ENCODE measurements at places on chromosomes 7 and 10.
A peak's percentile ranks its signal among the peaks of the same experiment; 100 is the strongest.

GRCh38 chr10:49176310-49177268 lies 11.6 kb downstream of the TMEM273 start:
- no peak for DNase-seq

GRCh38 chr7:71485586-71485985 lies 353.6 kb downstream of the GALNT17 start:
- no peak for DNase-seq

GRCh38 chr7:134353411-134353810 lies 36.7 kb upstream of the SLC35B4 start:
- no peak for DNase-seq

DNA sequence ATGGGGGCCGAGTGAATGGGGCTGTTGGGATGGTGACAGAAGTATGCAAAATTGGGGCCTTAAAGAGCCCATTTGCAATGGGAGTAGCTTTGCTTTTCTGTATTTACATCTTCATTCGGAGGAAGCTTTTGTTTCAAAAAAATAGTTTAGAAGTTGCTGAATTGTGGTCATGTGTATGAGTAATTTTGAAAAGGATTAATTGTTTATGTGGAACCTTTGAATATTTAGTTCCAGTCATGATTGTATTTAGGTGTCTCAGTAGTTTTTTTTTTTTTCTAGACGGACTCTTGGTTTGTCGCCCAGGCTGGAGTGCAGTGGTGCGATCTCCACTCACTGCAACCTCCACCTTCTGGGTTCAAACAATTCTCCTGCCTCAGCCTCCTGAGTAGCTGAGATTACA lies 37.2 kb downstream of the RBM33 start:
- DNase-seq = no peak

DNA sequence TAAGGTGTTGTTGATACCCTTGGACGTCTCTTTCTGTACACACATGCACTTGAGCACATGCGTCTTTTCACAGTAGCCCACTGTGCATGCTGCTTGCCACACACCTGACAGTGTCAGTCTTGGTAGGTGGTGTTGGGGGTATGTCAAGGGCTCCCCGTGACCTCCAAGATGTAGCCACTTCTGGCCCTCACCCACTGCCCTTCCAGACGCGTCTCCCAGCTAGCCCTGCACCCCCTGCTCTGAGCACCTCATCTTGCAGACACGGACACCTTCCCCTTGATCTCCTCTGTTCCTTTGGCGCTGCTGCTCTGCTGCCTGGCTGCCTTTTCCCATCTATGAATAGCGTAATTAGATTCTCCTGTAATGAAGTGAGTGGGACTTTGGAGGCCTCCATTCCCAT lies 75.2 kb upstream of the TNS3 start:
- DNase-seq = no peak

GRCh38 chr10:35447693-35448407 lies 111.5 kb downstream of the CCNY start:
- DNase-seq = peak; percentile 52

DNA sequence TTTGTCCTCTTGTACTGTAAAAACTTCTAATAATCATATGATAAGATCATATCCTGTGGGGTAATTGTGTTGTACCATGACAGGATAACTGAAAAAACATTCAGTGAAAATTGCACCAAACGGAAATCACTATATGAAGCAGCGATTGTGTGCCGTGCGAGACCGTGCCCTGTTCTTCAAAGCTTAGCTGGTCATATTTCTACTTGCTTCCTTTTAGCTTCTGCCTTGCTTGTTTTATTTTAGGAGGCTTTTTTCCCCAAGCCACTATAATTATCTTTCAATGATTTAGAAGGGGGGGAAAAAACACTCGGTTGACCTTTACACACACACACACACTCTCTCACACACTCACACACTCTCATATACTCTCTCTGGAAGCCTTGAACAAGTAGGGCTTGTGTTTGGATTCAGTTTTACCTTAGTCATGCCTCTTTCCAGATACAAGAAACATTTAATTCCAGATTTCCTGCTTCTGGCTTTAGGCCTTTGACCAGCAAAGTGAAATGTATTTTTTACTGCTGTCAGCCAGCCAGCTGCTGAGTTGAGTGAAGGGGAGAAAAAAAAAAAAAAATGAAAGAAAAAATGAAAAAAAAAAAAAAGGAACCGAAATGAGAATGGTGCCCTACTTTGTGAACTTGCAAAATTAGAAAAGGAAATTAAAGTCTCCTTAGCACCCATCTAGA lies 181.4 kb downstream of the ARID5B start:
- DNase-seq = no peak

GRCh38 chr10:114801411-114801813 lies 20.2 kb upstream of the FHIP2A start:
- no peak for DNase-seq

- no peak for DNase-seq
These were observed 239.4 kb downstream of the TNS3 start for GRCh38 chr7:47342296-47343060.

- DNase-seq = no peak
These were observed 344.7 kb downstream of the ARL4A start for GRCh38 chr7:13032084-13032483.

GRCh38 chr10:60313589-60313952 lies 76.1 kb downstream of the ANK3 start:
- no peak for DNase-seq

- no peak for DNase-seq
These were observed 219.1 kb downstream of the MAD1L1 start for GRCh38 chr7:2013381-2014311.

DNA sequence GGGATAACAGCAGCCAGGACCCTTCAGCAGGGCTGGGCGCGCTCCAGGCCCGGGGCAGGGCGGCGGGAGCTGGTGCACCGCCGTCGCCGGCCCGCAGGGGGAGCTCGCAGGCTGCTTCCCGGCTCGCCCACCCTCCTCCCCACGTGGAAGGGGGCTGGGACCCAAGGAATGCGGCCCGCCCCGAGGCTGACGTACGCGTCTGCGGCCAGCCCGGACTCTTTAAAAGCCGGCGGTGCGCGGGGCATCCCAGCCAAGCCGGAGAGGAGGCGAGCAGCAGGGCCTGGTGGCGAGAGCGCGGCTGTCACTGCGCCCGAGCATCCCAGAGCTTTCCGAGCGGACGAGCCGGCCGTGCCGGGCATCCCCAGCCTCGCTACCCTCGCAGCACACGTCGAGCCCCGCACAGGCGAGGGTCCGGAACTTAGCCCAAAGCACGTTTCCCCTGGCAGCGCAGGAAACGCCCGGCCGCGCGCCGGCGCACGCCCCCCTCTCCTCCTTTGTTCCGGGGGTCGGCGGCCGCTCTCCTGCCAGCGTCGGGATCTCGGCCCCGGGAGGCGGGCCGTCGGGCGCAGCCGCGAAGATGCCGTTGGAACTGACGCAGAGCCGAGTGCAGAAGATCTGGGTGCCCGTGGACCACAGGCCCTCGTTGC lies at the start of gene PFKFB3:
PFKFB3 (plus strand) TSS at position 249 of the 647 bp plus-strand sequence; CDS start at position 578, 329 bp downstream.
- DNase-seq = peak; percentile 85

DNA sequence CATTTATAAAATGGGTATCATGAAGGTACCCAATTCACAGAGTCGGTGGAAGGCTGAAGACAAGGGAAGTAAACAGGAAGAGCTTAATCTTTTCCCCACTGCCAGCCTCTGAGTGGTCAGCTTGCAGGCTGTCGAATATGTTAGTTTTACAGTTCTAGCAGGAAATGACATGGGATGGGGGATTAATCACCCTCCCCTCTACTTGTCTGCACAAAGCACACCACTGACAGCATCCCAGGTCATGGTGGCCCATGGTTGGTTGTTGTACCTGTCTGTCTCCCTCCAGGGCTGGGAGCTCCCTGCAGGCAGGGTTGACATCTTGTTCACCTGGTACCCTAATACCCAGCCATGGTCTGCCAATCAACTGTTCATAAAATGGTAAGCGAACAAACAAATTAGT lies 55.6 kb downstream of the GRB10 start:
- no peak for DNase-seq

DNA sequence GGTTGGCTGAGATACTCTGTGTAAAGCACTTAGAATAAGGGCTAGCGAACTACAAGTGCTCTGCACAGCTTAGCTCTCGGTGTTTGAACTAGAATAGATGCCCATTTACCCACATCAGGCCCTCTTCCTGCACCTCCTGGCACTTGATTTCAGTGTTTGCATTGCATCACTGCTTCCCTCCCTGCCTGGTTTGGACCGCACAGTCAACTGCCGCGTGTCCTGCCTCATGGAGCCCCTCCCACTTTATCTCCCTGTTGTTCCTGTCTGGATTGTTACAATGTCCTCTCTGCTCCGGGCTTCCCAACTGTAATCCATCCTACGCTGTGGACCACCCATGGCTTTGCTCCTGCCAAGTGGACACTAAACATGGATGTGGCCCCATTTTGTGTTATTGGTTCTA lies 2.3 kb downstream of the FAM107B start:
- no peak for DNase-seq

GRCh38 chr10:119285495-119286267 lies 78.3 kb downstream of the GRK5 start:
- DNase-seq = no peak

DNA sequence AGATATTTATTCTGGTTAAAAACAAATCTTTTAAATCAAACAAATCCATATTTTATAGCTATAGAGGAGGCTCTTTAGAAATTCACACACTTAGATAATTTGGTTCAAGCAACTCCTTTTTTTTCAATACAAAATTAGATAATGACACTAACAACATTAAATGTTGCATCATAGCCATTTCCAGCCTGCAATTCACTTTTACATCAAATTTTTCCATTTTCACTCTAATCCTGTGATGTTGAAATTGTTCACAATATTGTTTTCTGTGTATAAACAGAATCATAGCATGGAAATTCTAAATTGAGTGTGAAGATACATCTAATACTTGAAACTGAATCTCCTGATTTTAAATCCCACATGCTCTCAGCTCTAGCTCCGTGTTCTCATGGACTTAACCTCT lies 482.6 kb downstream of the INHBA start:
- DNase-seq = no peak

GRCh38 chr7:105173586-105173985 lies 159.6 kb downstream of the KMT2E start:
- DNase-seq = no peak

GRCh38 chr7:137967143-137968018 lies 34.5 kb downstream of the CREB3L2 start:
- no peak for DNase-seq

- no peak for DNase-seq
These were observed 209.9 kb upstream of the ETV1 start for GRCh38 chr7:14199336-14199735.

GRCh38 chr7:49341849-49342248 lies 417.5 kb downstream of the CDC14C start:
- DNase-seq = no peak

GRCh38 chr10:91198781-91199180 lies 21.7 kb upstream of the PCGF5 start:
- no peak for DNase-seq

- DNase-seq = no peak
These were observed 10.4 kb upstream of the EIF3A start for GRCh38 chr10:119090968-119091367.

DNA sequence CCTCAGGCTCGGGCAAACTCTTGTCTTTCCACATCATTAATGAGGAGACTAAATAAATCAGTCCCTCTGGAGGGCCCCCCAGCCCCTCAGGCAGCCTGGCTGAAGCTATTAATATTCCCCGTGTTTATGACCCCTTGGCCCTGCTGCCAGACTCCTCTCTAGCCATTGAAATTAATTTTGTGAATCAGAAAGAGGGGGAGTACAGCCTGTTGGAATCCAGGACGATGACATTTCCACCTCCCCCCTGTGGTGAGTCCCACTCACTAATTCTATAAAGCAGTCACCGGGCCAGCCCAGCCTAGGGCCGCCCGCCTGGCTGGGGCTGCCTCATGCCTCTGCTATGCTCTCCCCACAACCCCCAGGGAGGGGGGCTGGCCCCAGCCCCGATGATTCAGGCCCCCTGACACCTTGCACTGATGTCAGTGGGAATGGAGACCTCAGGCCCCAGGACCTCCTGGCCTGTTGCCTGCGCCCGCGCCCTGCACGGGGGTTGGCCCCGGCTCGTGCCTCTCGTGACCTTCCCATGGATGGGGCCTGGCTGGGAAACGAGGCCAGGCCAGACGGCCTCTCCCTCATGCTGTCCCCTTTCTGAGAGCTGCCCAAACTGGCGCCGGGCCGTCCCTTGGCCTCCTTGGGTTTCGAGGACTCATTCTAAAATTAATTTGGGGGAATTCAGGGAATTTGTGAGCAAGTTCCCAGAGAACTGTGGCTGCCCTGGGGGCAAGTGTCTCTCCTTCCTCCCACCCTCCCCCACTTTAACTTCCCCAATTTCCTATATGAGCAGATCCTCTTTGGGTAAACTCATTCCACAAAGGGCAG lies 34.0 kb downstream of the TMEM270 start:
- DNase-seq = no peak

DNA sequence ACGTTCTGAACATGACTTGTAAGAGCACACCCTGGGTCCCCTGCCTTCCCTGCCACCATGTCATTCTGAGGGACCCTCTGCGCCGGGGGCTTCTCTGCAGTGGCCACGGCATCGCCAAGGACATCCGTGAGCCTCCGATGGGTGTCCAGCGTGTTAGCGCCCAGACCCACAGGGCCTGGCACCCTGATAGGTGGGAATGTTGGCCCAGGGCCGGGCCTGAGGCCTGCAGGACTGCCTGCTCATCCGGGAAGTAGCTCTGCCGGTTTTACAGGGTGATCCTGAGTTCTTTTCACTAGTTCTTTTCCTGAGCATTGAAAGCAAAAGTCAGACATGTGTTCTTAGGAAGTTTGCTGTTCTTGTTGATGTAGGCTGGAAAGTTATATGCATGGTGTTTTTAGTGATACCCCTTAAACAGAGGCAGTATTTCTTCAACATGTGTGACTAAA lies 54.5 kb downstream of the WDR37 start:
- DNase-seq = no peak

GRCh38 chr7:151166629-151167196 lies 781 bp downstream of the GBX1 start:
- no peak for DNase-seq

GRCh38 chr10:49110684-49111319 lies 4.5 kb downstream of the VSTM4 start:
- no peak for DNase-seq

DNA sequence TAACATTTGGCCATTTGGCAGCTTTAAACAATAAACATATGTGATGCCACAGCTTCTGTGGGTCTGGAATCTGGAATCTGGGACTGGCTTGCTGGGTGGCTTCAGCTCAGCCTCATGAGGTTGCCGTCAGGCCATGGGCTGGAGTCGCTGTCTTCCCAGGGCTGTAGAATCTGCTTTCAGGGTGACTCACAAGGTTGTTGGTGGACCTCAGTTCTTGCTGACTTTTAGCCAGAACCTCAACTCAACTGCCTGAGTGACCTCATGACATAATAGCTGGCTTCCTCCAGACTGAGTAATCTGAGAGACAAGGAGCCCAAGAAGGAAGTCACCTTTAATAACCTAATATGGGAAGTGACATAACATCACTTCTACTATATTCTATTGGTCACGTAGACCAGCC lies 44.6 kb upstream of the TSPAN13 start:
- DNase-seq = no peak

DNA sequence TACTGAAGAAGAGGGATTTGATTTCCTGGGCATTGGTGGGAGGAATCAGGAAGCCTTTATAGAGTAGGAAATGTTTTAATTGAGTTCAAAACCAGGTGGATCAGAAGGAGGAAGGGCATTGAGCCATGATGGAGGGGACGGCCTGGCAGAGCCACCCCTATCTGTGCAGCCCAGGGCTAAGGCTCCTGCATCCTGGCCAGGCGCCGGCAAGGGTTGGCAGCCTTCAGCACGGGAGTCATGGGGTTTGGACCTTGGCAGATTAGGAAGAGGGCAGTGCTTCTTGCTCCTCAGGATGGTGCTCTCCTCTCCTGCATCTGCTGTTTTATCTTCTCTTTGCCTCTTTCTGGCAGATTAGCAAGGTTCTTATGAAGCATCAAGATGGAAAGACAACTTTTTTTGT lies 12.5 kb downstream of the ZNF862 start:
- DNase-seq = no peak
